ENCODE measurements at places on chromosomes 1 and 21. TPM values are rescaled to one million over a fixed set of nuclear protein-coding genes. Genes with fewer than 3 reads are reported as not detected.

Gene GJA5
- 1.2 TPM for polyA plus RNA-seq

Gene COL16A1
- 74.3 TPM for polyA plus RNA-seq

Gene OR2T33
- polyA plus RNA-seq: not detected

Gene MAB21L3
- polyA plus RNA-seq: 0.01 TPM

Gene CELA2A
- polyA plus RNA-seq: not detected

Gene FAM151A
- polyA plus RNA-seq: not detected

Gene ARHGAP30
- polyA plus RNA-seq: not detected

Gene PADI1
- 0.43 TPM for polyA plus RNA-seq

Gene TMEM240
- polyA plus RNA-seq: 0.79 TPM

Gene ARHGEF16
- polyA plus RNA-seq: 19.9 TPM

Gene RNU1-4
- not detected for polyA plus RNA-seq

Gene DNTTIP2
- 70.3 TPM for polyA plus RNA-seq

Gene IPP
- 3.3 TPM for polyA plus RNA-seq

Gene SHE
- polyA plus RNA-seq: not detected

Gene TMEM183A
- polyA plus RNA-seq: 48.3 TPM

Gene TNN
- not detected for polyA plus RNA-seq

Gene MEGF6
- polyA plus RNA-seq: 0.45 TPM

Gene SPSB1
- 12.5 TPM for polyA plus RNA-seq

Gene LCE1C
- 3.9 TPM for polyA plus RNA-seq

Gene C2CD4D
- 0.14 TPM for polyA plus RNA-seq

Gene B3GALNT2
- polyA plus RNA-seq: 3.6 TPM

Gene KCNA3
- not detected for polyA plus RNA-seq

Gene TEX38
- polyA plus RNA-seq: not detected

Gene RAB42
- 0.74 TPM for polyA plus RNA-seq

Gene FLG
- 0.08 TPM for polyA plus RNA-seq

Gene NCAM2
- polyA plus RNA-seq: not detected

Gene MNDA
- polyA plus RNA-seq: not detected

Gene TRIM67
- not detected for polyA plus RNA-seq

Gene PCSK9
- polyA plus RNA-seq: 163 TPM

Gene HEYL
- not detected for polyA plus RNA-seq

Gene TESK2
- 1.5 TPM for polyA plus RNA-seq

Gene FBLIM1
- polyA plus RNA-seq: 99.3 TPM

Gene DMBX1
- not detected for polyA plus RNA-seq

Gene COL24A1
- polyA plus RNA-seq: 0.06 TPM
